Activated CD8-positive, alpha-beta T cell treated with anti-CD3 and anti-CD28 coated beads for 36 hours (primary cell): ENCODE measurements at places on chromosomes 3 and 15.

DNA sequence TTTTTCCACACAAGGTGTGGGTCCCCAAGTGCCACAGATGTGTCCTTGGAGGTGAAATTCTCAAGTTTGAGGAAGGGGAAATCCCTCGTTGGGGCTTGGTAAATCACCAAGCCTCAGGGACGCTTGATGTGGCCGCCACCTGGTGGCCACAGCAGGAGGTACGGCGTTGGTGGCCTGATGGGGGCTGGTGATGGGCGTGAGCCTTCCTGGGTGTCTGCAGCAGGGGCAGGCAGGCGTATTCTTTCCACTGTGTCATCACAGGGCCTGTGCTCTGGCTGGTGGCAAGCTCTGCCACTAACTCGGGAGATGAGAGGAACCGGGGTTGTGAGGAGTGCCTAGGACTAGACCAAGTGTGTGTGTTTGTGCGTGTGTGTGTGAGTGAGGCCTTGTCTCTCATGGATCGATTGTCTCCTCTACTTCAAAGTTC is 4.2 kb downstream of the ACOX2 start:
- DNase-seq = peak; percentile 90

- DNase-seq = no peak
Observed at GRCh38 chr15:90645873-90646575, 71.1 kb upstream of the BLM start.

DNA sequence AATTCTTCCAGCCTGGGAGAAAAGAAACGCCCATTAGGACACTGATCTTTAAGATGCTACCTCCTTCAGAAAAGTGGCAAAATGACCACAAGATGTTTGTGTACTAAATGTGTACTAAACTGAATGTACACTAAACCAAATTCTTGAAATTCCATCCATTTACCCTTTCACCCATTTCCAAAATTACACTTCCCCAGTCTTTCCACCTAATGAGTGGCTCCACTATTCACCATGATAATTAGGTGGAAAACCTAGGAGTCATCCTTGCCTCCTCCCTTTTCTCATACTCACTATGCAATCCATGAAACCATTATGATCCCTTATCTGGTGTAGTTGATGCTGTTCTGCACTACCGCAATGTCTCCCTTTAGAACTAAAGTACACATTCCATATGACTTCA is 452.1 kb upstream of the THBS1 start:
- no peak for DNase-seq

- DNase-seq = no peak
Observed at GRCh38 chr3:139473155-139473771, 3.1 kb downstream of the RBP2 start.

- no peak for DNase-seq
Observed at GRCh38 chr3:102336130-102336529, 98.7 kb upstream of the ZPLD1 start.

DNA sequence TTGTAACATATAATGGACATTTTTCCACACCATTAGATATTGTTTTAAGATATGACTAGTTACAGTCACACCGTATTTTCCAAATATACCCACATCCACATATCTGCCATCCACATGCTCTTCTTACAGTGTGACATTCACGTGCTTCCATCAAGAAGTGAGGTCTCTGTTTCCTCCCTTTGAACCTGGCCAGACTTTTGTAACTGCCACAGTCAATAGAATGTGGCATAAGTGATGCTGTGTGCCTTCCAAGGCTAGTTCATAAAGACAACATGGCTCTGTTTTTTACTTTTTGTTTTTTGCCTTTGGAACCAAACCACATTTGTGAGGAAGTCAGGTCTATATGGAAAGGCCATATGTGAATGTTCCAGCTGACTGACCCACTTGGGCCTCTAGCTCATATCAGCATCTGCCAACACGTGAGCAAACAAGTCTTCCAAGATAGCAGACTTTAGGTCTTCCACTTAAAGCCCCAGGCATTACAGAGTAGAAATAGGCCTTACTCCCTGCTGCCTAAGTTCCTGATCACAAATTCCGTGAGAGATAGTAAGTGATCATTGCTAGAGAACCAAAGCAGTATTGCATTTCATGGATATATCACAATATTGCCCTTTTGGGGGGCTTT is 27.1 kb downstream of the EIF1B start:
- no peak for DNase-seq

GRCh38 chr3:192169332-192169915 is 557.9 kb downstream of the FGF12 start:
- DNase-seq = no peak

DNA sequence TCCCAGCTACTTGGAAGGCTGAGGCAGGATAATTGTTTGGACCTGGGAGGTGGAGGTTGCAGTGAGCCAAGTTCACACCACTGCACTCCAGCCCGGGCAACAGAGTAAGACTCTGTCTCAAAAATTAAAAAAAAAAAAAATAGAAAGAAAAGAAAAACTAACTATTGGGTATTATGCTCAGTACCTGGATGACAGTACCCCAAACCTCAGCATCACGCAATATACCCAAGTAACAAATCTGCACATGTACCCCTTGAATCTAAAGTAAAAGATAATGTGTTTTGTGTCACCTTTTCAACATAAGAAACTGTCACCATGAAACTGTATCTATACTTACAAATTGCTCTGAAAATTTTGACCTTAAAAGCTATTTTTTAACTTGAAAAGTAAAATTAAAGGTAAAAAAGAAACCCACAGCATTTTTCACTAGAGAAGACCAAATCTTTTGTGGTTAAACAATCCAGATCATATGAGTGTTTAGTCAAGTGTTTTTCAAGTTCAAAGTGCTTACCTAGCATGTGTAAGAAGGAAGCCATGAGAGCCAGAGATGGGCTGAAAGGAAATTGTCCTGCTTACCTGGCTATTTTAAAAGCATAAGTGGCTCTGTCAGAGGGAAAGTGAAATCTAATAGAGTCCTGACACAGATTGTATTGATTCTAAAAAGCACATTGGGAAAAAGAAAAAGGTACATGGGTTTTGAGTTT is 50.5 kb downstream of the MYO1E start:
- no peak for DNase-seq

GRCh38 chr3:188205992-188206416 is 52.0 kb downstream of the LPP start:
- no peak for DNase-seq

DNA sequence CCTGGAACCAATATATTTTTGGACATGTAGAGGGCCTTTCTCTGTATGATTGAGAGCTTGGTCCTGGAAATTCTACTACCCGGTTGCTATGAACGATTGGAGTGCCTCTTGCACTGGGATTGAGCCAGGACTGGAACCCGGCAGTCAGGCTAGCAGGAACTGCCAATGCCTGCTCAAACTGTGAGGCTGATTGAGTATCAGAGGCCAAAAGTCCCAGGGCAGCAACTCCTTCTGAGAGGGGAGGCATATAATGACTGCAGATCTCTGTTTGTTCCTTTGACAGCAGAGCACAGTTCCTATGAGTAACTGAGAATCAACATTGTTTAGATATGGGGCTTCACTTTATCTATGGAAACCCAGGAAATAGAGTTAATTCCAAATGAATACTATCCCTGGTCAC is 12.9 kb downstream of the IQCH start:
- DNase-seq = no peak

- DNase-seq = no peak
Observed at GRCh38 chr15:39443659-39444219, 137.1 kb upstream of the THBS1 start.

GRCh38 chr15:89817701-89818280 is 3.1 kb upstream of the ANPEP start:
- no peak for DNase-seq

DNA sequence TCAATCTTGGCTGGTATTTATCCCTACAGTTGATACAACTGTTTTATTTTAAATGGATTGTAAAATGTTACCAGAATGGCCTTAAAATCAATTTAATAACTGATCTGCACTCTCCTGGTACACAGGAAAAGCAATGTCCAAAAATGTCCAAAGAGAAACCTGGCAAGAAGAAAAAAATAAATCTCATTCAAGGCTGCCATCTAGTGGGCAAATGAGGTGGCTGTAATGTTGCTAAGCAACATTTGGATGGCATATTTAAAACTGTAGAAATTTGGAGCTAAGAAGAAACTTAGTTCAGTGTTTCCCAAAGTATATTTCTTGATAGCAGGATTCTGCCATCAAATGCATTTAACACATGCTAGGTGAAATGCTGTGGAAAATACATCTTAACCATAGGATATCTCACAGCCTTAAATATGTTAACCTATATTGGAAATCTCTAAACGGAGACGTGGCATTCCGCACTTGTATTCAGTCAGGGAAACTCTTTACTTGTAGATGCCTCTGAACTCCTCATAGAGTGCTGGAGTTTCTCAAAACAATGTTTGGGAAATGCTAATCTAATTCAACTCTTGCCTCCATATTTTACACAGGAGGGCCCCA is 216.8 kb downstream of the ERC2 start:
- peak; percentile 33 for DNase-seq

DNA sequence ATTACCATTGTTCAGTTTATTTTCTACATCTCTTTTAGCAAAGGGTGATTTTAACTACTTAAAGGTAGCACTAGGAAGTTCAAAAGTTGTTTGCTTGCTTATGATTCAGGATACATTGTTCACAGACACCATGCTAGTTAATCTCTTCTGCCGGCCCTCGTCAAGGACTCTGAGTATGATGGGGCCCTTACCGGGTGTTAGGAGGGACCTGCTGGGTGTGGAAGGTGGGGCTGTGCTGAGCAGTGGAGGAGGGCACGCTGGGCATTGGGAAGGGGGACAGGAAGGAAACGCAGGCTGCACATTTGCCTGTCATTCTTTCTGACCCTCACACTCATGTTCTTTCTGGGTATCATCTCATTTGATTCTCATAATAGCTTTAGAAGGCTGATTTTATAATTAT is 65.1 kb upstream of the MYZAP start:
- no peak for DNase-seq

DNA sequence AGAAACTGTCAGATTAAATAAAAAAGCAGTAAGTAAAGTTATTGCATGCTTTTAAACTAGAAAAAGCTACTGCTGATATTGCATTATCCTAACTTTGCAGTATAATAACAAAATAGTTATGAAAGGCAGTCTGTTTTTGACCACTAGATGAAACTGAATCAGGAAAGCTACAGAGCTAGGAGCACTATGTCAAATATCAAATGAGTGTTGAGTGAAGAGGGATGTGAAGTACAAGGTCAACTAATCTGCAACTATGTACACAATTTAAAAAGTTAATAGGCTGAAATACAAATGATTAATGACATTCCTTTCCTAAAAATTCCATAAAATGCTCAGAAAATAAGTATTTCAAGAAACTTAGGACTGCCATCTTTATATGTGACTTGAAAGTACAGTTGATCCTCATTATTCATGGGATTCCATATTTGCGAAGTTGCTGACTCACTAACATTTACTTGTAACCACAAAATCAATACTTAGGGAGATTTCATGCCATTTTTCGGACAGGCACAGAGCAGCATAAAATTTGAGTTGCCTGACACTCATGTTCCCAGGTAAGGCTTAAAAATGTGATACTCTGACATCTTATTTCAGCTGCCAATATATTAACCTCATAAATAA is 34.5 kb downstream of the SLC4A7 start:
- DNase-seq = no peak

DNA sequence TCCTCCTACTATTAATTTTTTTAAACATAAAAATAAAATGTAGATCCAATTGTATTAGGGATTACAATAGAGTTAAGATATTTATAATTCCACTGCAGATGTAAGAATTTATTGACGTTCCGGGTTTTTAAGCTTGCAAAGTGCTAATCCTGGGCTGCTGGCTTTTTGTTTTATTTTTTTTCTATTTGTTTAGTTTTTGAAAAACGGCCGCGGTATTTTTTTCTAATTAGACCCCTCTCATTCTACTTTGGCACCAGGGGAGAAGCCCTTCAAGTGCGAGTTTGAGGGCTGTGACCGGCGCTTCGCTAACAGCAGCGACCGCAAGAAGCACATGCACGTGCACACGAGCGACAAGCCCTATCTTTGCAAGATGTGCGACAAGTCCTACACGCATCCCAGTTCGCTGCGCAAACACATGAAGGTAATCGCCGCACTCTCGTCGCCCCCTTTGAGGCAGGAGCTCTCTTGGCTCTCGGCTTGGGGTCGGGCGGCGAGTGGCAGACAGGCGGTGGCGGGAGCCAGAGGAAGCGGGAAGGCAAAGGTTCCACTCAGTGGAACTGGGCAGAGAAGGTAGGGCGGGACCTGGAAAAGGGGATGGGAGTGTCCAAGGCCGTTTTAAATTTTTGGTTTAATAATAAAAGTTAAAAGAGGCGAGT is 3.2 kb downstream of the ZIC1 start:
- DNase-seq = no peak

DNA sequence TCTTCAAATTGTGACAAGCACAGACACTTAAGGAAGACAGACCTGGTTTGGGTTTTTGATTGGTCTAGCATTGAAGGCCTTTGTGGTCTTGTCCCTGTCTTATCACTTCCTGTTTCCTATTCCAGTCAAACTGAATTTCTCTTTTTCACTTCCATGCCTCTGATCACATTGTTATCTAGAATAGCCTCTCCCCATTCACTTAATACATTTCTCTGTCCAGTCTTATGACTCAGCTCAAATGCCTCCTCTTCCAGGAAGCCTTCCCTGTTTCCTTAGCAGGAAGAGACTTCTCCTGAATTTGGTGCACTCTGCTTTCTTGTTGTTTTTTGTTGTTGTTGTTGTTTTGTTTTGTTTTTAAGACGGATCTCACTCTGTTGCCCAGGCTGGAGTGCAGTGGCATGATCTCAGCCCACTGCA is 45.5 kb downstream of the LIMD1 start:
- no peak for DNase-seq

- peak; percentile 14 for DNase-seq
Observed at GRCh38 chr3:117526470-117527079, 817.0 kb downstream of the TUSC7 start.

- no peak for DNase-seq
Observed at GRCh38 chr15:89777073-89777751, 1.1 kb downstream of the MESP2 start.

GRCh38 chr3:74023395-74023794 is 398.7 kb upstream of the PDZRN3 start:
- no peak for DNase-seq

GRCh38 chr15:83873966-83874365 is 220.0 kb downstream of the ADAMTSL3 start:
- no peak for DNase-seq

- no peak for DNase-seq
Observed at GRCh38 chr3:21909096-21909495, 158.1 kb upstream of the ZNF385D start.

DNA sequence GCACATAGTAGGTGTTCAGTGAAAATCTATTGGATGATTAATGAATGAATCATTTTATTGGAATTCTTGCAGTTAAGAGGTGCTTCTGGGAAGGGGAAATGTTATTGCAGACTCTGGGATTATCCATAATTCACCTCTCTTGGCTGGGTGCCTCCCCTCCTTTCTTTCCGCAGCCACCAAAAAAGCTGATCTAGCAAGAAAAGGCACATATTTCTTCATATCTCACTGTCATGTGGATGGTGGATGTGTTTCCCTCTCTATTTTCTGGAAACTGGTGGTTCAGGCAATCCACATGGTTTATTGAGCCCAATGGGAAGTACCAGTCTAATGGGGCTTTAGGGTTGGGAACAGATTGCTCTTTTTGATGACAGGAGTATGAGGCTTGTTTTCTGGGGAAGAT is 151.1 kb upstream of the ROPN1 start:
- no peak for DNase-seq
